Kidney epithelial cell (primary cell): ENCODE measurements at places on chromosomes 5 and 9. TPM values are rescaled to one million over a fixed set of nuclear protein-coding genes. Genes with fewer than 3 reads are reported as not detected.

Gene FAM120A
- 59.0 and 65.2 TPM in 2 replicates for total RNA-seq

Gene FOXD4L6
- not detected in 2 replicates for total RNA-seq

Gene NUTM2F
- not detected in 2 replicates for total RNA-seq

Gene TMC1
- not detected in 2 replicates for total RNA-seq

Gene PCDHB2
- 5.7 and 5.8 TPM in 2 replicates for total RNA-seq

Gene LCN2
- 233 and 283 TPM in 2 replicates for total RNA-seq

Gene ANKRD31
- total RNA-seq, result 0.07 and 0.21 TPM in 2 replicates

Gene NEUROG1
- 0.04 TPM in 1 of 2 replicates, not detected in the other for total RNA-seq

Gene FBN2
- total RNA-seq, result 25.2 and 31.9 TPM in 2 replicates

Gene PLPP7
- total RNA-seq, result 2.6 and 4.6 TPM in 2 replicates

Gene SLCO6A1
- not detected in 2 replicates for total RNA-seq

Gene WNK2
- 9.7 and 17.1 TPM in 2 replicates for total RNA-seq

Gene VLDLR
- 28.5 and 31.3 TPM in 2 replicates for total RNA-seq

Gene IL7R
- 1.6 and 4.0 TPM in 2 replicates for total RNA-seq

Gene SLC22A4
- total RNA-seq, result 1.8 and 2.3 TPM in 2 replicates

Gene NRARP
- 8.4 and 11.4 TPM in 2 replicates for total RNA-seq
